ENCODE measurements at places on chromosomes 5 and 9. TPM values are rescaled to one million over a fixed set of nuclear protein-coding genes. Genes with fewer than 3 reads are reported as not detected.

Gene DND1
- 0.46 TPM for total RNA-seq

Gene DBH
- total RNA-seq, result not detected

Gene IL13
- total RNA-seq, result not detected

Gene RXRA
- total RNA-seq, result 77.2 TPM

Gene ANKRD31
- 0.06 TPM for total RNA-seq

Gene ANGPTL2
- total RNA-seq, result 48.7 TPM

GRCh38 chr5:80255811-80256712 is at the start of gene SERINC5:
TSS of gene SERINC5 (minus strand) at chr5:80256048. CDS start at chr5:80255922, 126 bp downstream.
- peak within 1 kb of the TSS; percentile 91 for H3K27ac ChIP-seq
- H3K4me1 ChIP-seq, result peaks cover 40% of the 10 kb centered on the region
- no peaks in the 10 kb centered on the region for H3K27me3 ChIP-seq
- no peaks in the 10 kb centered on the region for H3K36me3 ChIP-seq
- DNase-seq, result peak; percentile 95
- peak within 1 kb of the TSS; percentile 83 for H3K4me3 ChIP-seq

DNA sequence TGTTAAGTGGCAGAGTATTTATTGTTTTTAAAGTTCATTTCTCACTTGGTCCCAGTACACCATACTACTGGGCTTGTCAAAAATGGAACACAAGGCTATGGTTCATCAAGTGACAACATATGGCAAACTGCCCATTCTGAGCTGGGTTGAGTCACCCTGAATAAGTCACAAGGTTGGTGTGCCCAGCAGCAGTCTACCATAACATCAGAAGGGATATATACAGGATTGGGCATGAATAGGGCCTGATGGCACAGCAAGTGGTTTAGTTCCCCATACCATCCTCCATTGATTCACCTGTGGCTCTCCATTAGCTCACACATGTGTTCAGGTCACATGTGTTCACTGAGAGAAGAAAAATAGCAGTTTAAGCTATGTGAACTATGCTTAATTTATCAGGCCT is 249.8 kb upstream of the PRDM9 start:
- no peak for DNase-seq
- H3K36me3 ChIP-seq, result no peaks in the 10 kb centered on the region
- no peaks in the 10 kb centered on the region for H3K4me1 ChIP-seq
- H3K27me3 ChIP-seq, result no peaks in the 10 kb centered on the region
- H3K27ac ChIP-seq, result no peak overlapping the region

GRCh38 chr5:59891962-59892643 is 1.4 kb downstream of the PDE4D start:
- no peak overlapping the region for H3K4me3 ChIP-seq
- peaks cover 35% of the 10 kb centered on the region for H3K27me3 ChIP-seq
- no peaks in the 10 kb centered on the region for H3K36me3 ChIP-seq
- no peak for DNase-seq
- H3K4me1 ChIP-seq, result peaks cover 20% of the 10 kb centered on the region
- H3K27ac ChIP-seq, result no peak overlapping the region

DNA sequence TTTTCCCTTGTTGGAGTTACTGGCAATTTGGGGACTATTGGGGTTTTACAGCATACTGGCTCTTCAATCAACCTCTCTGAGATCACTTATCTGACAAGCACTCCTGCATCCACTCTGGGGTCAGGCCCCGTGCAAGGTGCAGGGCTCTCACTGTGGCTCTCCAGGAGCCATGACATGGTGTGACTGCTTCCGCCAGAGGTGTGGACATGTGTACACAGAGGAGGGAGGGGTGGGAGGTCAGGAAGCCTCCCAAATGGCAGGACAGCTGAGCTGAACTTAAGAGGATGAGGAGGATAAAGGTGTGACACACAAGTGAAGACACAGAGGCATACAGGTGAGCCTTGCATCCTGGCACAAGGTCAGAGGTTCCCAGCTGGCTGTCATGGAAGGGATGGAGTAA is 24.3 kb downstream of the SHB start:
- no peaks in the 10 kb centered on the region for H3K27me3 ChIP-seq
- H3K4me1 ChIP-seq, result peaks cover 81% of the 10 kb centered on the region
- no peak for DNase-seq
- H3K36me3 ChIP-seq, result no peaks in the 10 kb centered on the region
- no peak overlapping the region for H3K27ac ChIP-seq

GRCh38 chr9:114002986-114003350 is 75.1 kb downstream of the AMBP start:
- H3K36me3 ChIP-seq, result no peaks in the 10 kb centered on the region
- H3K27ac ChIP-seq, result no peak overlapping the region
- peaks cover 7% of the 10 kb centered on the region for H3K4me1 ChIP-seq
- peak; percentile 81 for DNase-seq

- no peaks in the 10 kb centered on the region for H3K36me3 ChIP-seq
- peak overlapping the region; percentile 47 for H3K27ac ChIP-seq
- no peak overlapping the region for H3K4me3 ChIP-seq
- H3K4me1 ChIP-seq, result peaks cover 63% of the 10 kb centered on the region
- DNase-seq, result no peak
Observed at GRCh38 chr5:139146809-139147482, 51.2 kb downstream of the SIL1 start.

GRCh38 chr9:5448461-5449435 is 1.6 kb upstream of the CD274 start:
- peak overlapping the region; percentile 80 for H3K27ac ChIP-seq
- no peaks in the 10 kb centered on the region for H3K27me3 ChIP-seq
- no peaks in the 10 kb centered on the region for H3K36me3 ChIP-seq
- DNase-seq, result no peak

GRCh38 chr9:83699615-83700014 is 8.1 kb downstream of the UBQLN1 start:
- H3K4me1 ChIP-seq, result peaks cover 75% of the 10 kb centered on the region
- no peaks in the 10 kb centered on the region for H3K36me3 ChIP-seq
- H3K27me3 ChIP-seq, result no peaks in the 10 kb centered on the region
- no peak overlapping the region for H3K4me3 ChIP-seq

DNA sequence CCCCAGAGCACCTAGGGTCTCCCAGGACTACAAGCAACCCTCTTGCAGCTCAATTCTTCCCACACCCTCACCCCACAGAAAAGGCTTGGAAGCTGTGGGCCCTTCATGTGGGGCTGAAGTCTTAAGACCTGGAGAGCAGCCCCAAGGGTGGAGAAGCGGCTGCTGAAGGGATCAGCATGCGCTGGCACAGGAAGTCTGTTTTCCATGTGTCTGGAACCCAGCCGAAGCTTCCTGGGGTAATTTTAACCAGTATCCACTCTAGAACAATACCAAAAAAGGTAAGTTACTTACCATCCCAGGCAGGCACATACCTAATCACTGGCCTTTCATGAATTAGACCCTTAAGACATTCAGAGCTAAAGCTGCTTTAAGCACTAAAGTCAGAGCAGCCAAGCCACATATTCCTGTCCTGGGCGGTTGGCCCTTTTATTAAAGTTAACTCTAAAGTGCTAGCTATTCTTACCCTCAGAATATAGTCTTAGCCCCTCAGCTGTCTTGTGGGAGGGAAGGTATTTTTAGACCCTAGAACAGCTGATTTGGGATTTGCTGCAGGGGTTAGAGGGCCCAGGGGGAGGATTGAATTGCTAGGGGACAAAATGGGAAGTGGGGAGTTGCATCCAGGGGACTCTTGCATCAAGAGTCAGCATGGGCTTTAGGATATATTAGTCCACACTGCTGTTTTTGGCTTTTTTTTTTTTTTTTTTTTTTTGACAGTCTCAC is 6.9 kb downstream of the IL17B start:
- H3K4me1 ChIP-seq, result peaks cover 50% of the 10 kb centered on the region
- H3K27ac ChIP-seq, result peak overlapping the region; percentile 79
- no peaks in the 10 kb centered on the region for H3K27me3 ChIP-seq
- DNase-seq, result no peak

GRCh38 chr9:515665-516064 is 301.0 kb downstream of the DOCK8 start:
- H3K27me3 ChIP-seq, result no peaks in the 10 kb centered on the region
- no peak overlapping the region for H3K27ac ChIP-seq
- no peak for DNase-seq
- H3K4me3 ChIP-seq, result no peak overlapping the region
- H3K36me3 ChIP-seq, result no peaks in the 10 kb centered on the region

GRCh38 chr9:135504262-135505243 is 4.1 kb downstream of the MRPS2 start:
- H3K4me3 ChIP-seq, result no peak overlapping the region
- H3K27ac ChIP-seq, result no peak overlapping the region
- H3K4me1 ChIP-seq, result peaks cover 16% of the 10 kb centered on the region
- DNase-seq, result no peak

DNA sequence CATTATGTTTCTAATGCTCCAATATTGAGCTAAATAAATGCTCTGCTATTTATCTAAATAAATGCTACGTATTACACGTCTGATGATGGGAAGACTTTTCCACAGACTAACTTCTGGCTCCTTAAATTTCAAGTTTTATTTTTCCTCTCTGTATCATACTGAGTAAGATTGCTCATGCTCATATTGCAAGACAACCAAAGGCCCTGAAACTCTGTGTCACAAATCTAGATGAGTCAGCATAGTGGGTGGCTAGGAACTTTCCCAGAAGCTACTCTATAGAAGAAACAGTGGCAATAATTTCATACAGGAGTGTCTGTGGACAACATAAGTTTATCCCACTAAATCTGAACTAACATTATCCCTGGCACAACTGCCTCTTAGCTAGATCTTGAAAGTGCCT is 53.0 kb upstream of the RFX3 start:
- DNase-seq, result no peak
- no peaks in the 10 kb centered on the region for H3K27me3 ChIP-seq
- H3K27ac ChIP-seq, result no peak overlapping the region
- H3K36me3 ChIP-seq, result no peaks in the 10 kb centered on the region
- no peak overlapping the region for H3K4me3 ChIP-seq
- H3K4me1 ChIP-seq, result no peaks in the 10 kb centered on the region

DNA sequence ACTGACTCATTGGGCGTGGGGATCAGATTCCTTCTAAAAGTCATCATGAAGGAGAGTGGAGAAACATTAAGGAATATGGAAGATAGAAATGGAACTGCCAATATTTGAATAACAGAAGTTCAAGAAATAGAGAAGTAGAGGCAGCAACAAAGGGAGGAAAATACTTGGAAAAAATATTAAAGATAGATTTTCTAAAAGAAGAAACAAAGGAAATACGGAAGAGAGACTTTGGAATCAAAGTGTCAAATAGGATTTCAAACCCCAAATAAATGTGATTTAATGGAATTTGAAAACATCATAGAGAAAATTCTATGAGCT is 605.1 kb upstream of the KLF4 start:
- no peak for DNase-seq
- no peak overlapping the region for H3K4me3 ChIP-seq
- H3K27ac ChIP-seq, result no peak overlapping the region
- no peaks in the 10 kb centered on the region for H3K27me3 ChIP-seq
- no peaks in the 10 kb centered on the region for H3K4me1 ChIP-seq

- no peaks in the 10 kb centered on the region for H3K36me3 ChIP-seq
- DNase-seq, result no peak
- peak overlapping the region; percentile 89 for H3K4me3 ChIP-seq
- peaks cover 54% of the 10 kb centered on the region for H3K4me1 ChIP-seq
Observed at GRCh38 chr5:172005708-172006320, 624 bp downstream of the FBXW11 start.

GRCh38 chr5:164203581-164204225 is 698.3 kb downstream of the MAT2B start:
- H3K27me3 ChIP-seq, result no peaks in the 10 kb centered on the region
- H3K36me3 ChIP-seq, result no peaks in the 10 kb centered on the region
- no peak for DNase-seq
- no peak overlapping the region for H3K4me3 ChIP-seq

Data from esophagus muscularis mucosa (tissue), 4 donors.